Activated CD8-positive, alpha-beta T cell treated with anti-CD3 and anti-CD28 coated beads, Interleukin-2, amount 10 ng/mL, durations not matched to agents 7 days and 5 days (primary cell): ENCODE measurements at places on chromosomes 11 and 22.

DNA sequence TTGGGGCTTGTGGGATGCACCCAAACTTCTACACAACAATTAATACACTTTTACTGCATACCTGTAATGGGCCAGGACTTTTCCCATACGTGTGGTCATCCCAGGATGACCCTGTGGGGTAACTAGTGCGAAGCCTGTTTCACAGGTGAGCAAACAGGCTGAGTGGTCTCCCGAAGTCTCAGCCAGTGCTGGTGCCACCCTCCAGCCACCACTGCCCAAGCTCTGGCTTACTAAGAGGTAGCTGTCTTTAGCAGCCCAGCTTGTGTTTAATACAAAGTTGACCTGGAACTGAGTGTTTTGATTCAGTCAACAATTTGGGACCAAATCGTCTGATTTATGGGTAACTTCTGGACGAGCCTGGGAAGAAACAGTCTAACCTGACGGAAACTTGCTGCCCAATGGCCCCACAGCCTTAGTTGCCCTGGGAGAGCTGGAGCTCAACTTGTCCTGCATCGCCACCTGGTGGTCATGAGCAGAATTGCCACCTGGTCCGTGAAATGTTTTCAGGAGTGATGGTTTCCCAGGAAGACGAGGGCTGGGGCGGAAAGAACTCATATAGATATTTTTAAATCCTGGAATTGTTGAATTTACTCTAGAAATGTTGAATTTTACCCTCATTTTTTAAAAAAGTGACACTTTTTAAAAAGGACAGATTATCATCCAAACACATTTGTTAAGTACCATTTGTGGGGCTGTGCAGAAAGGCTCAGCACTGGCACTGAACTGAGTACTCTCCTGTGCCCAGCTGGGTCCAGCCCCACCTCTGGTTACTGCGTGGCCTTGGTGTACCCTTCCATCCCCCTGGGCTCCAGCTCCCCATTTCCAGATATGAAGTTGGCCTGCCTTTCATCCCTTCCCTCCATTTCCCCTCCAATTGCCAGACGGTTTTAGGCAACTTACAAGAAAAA, 95.5 kb upstream of the PARVA start:
- H3K36me3 ChIP-seq, result no peaks in the 10 kb centered on the region
- H3K4me1 ChIP-seq, result no peaks in the 10 kb centered on the region
- peak; percentile 82 for DNase-seq
- H3K4me3 ChIP-seq, result no peak overlapping the region

DNA sequence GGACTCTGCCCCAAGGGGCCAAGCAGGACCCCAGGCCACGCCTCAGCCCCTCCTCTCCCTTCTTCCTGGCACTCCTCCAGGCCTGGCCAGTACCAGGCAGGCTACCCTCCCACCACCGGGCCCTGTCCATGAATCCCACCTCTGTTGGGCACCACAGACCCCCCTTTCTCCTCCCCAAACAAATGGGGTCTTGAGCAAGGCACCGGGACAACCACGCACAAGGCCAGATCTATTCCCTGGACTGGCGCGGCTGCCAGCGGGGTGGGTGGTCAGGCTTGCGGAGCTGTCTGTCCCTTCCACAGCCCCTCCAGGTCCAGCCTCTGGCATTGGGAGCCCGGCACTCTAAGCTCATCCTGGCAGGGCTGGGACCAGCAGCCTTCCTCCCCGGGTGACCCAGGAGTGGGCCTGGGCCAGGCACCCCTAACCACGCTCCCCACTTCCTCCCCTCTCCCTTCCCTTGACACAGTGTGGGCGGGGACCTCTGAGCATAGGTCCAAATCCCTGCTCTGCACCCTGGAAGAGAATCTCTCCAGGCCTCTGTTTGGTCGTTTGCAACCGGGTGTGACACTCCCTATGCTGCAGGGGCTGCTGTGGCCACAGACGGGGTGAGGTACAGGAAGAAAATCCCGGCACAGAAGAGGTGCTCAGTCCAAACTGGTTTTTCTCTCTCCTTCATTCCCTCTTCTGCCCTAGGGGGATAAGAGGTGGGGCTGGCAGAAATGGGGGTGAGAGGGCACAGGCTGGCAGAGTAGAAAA, 14.6 kb downstream of the ELFN2 start:
- peaks cover 37% of the 10 kb centered on the region for H3K27me3 ChIP-seq
- H3K4me1 ChIP-seq, result peaks cover 35% of the 10 kb centered on the region
- H3K36me3 ChIP-seq, result no peaks in the 10 kb centered on the region
- no peak overlapping the region for H3K4me3 ChIP-seq

DNA sequence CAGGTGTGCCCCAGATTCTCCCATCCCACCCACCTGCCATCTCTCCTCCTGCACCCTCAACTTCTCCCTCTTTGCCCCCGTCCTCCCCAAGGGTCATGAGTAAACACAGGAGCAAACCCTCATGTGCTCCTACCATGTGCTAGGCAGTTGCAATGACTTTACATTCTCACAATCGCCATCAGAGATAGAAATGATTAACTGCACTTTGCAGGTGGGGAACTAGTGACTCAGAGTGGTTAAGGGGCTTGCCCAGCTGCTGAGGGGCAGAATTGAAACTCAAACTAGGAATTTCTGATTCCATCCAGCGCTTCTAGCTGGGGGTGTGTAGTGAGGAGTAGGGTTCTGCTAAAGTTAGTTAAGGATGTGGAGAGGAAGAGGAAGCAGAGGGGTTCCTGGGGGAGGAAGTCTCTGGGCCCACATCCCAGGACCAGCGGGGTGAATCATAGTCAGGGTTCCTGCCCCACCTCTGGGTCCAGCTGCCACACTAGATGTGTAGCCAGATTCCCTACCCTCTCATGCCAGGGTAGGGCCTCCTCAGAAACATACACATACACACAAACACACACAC, 16.0 kb upstream of the PRG2 start:
- peaks cover 57% of the 10 kb centered on the region for H3K36me3 ChIP-seq
- peak overlapping the region; percentile 79 for H3K27ac ChIP-seq
- H3K4me3 ChIP-seq, result no peak overlapping the region
- H3K4me1 ChIP-seq, result peaks cover 29% of the 10 kb centered on the region
- DNase-seq, result peak; percentile 34

DNA sequence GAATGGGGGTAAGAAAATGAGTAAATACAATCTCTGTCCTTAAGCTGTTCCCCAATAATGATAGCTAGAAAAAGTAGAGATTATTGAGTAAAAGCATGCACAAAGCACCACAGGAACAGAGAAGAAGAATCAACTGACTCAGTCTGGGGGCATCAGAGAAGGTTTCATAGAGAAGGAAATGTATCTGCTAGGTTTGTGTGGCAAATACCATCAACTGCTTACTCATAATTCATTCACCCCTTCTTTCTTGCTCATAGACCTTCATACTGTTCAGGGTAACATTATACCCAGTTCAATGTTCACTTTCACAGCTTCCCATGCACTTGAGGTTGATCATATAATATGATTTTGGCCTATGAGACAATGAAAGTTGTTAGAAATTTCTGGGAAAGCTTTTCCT, 85.2 kb upstream of the SCUBE2 start:
- peaks cover 74% of the 10 kb centered on the region for H3K36me3 ChIP-seq
- H3K4me3 ChIP-seq, result no peak overlapping the region
- no peaks in the 10 kb centered on the region for H3K27me3 ChIP-seq

GRCh38 chr22:22786301-22787115, 101.1 kb upstream of the IGLL5 start:
- no peak overlapping the region for H3K4me3 ChIP-seq
- H3K27ac ChIP-seq, result no peak overlapping the region
- DNase-seq, result peak; percentile 18
- H3K27me3 ChIP-seq, result peaks cover 17% of the 10 kb centered on the region
- no peaks in the 10 kb centered on the region for H3K36me3 ChIP-seq
